ENCODE measurements at places on chromosomes 6 and 20.

- no peak for DNase-seq
Measured at GRCh38 chr6:1670711-1671462, 61.2 kb downstream of the FOXC1 start.

DNA sequence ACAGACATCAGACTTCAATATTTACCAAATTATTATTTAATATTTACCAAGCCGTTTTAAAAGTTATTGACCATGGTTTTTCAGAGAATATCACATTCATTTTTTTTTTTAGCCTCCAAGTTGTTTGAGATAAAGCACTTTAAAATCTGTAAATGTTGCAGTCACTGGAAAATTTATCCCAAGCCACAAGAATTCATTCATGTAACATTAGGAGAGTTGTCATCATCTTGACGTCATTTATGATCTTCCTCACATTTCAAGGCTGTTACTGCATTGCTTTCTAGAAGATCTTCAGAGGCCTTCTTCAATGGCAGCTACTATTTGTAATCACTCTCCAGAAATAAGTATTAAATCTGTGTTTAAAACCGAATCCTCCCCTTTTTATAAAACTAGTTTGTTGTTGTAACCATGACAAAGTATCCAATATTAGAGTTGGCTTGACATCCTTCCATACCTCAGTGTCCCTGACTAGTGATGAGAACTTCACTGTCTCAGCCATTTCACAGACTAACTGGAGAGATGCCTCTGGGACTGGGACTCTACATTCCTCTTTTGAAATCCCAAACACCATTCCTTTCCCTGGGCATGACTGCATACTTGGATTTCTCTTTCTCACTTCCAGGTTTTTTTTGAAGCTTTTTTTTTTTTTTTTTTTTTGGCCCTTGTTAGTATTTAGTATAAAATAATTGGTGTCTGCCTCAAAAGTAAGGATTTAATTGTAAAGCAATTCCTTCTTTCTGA lies 100.1 kb downstream of the ZFAND3 start:
- DNase-seq = no peak

DNA sequence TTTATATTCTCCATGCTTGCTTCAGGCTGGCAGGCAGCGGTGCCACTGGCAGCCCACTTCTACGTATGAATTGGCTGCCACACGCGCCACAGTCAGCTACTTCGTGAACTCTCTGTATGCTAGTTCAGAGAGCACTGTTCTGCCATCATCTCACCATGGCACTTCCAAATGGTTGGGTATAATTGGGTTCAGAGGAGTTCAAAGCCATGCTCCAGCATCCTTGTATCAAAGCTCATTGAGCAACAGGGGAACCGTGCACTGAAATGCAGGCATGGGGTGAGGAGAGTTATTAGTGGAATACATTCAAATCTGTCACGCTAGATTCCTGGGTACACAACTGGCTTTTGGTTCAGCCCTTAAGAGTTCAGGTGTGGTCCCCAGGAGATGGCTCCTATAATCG lies 519.9 kb upstream of the NOX3 start:
- DNase-seq = no peak

- no peak for DNase-seq
Measured at GRCh38 chr6:106473812-106474211, 113.3 kb downstream of the CRYBG1 start.

GRCh38 chr20:7916648-7917047 lies 23.6 kb downstream of the HAO1 start:
- DNase-seq = no peak

DNA sequence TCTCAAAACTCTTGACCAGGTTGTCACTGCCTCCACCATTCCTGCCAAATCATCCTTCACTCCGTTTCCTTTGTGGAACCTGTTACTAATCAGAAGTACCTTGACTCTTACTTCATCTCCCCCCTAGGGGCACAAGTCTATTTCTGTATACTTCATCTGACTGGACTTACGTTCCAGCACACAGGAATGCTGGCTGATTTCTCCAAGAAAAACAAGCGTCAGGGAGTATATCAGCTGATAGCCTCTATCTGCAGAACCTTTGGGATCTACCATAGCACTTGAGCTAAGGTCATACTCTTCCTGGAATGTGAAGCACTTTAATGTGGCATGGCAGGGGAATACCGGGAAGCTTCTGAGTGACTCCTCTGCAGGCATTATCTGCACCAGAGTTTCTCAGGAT lies 178.1 kb upstream of the MOCS1 start:
- no peak for DNase-seq

GRCh38 chr6:104729433-104729832 lies 130.3 kb downstream of the HACE1 start:
- no peak for DNase-seq

DNA sequence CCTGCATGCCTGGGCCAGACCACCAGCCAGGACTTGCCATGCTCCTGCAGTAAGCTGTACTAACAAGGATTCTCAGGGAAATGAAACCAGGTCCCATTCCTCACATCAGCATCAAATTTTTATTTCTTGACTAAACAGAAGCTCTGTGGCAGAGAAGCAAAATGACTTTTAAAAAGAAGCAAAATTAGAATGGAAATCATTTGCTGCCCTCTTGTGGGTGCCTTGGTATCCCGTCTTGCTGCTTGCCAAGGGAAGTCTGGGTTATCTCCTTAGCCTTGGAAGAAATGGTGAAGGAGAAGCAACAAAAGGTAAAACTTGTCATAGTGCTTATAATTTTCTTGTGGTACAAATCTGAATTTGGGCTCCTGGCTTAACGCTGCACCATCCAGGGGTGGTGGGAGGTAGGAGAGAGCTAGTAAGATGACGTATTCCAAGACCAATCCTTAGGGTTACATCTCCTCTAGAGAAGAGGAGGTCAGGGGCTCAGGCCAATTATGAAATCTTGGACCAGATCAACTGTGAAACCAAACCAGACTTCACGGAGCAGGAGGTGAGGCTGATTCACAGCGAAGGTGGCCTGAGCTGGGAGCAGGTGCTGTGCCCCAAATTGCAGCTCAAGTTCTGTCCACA lies 107.5 kb downstream of the FAXC start:
- DNase-seq = no peak

DNA sequence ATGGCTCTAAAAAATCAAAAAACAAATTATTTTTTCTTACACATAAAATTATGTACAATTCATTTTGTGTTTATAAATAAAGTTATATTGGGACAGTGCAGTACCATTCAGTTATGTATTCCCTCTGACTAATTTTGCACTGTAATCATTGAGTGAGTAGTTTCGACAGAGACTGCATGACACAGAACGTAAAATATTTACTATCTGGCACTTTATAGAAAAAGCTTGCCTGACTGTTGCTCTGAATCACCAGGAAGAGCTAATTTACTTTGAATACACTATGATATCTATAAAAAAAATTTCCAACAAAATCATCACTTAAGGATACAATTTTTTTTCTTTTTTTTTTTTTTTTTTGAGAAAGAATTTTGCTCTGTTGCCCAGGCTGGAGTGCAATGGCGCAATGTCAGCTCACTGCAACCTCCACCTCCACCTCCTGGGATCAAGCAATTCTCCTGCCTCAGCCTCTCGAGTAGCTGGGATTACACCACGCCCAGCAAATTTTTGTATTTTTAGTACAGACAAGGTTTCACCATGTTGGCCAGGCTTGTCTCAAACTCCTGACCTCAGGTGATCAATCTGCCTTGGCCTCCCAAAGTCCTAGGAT lies 11.0 kb upstream of the KHDC1L start:
- no peak for DNase-seq

- DNase-seq = peak; percentile 85
Measured at GRCh38 chr20:53949319-53949839, 121.0 kb downstream of the BCAS1 start.

DNA sequence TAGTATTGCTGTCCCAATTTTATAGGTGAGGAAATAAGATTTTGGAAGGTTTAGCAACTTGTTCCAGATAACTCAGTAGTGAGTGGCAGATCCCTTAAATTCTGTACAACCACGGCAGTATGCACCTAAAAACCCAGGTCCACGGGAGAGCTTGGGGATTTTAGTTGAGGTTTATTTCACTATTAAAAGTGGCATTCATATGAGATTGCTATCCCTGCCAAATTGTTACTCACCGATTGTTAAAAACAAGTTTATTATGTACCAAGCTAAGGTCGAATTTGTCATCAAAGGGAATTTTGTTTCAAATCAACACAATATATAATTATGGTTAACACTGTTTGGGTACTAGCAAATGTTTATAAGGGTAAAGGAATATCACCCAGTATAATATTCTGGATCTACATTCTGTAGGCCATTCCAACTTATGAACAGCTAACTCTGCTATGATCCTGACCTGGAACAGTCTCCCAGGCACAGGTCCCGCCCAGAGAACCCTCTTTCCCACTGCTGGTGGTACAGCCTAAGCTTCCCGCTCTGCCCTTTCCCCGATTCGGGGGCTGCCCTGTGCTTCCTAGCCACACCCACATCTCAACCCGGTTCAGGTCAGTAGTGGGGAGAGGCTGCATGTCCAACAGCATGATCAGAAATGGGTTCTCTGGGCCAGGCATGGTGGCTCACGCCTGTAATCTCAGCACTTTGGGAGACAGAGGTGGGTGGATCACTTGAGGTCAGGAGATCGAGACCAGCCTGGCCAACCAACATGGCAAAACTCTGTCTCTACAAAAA lies 24.9 kb downstream of the GPLD1 start:
- no peak for DNase-seq

DNA sequence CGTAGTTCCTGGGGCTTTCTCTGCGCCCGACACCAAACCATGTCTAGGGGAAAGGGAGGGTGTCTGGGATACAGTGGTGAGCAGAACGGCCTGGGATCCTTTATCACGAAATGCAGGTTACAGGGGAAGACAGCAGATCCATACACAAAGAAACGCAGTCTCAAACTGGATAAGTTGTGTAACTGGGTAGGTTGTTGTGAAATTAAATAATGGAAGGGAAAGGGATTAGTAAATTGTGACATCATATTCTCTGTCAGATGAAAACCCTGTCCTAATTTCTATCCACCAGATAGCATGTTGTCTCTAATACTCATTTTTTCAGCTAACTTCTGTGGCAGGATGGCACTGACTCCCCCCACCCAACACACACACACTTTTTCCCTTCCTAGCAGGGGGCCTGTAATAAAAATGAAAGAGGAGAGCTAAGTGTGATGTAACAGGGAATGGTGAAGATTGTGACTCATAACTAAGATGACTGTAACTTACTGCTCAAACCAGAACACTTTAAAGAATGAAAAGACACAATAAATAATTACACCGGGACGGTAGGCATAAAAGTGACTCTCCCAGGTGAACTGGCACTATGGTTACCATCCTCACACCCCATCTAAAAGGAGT lies 769 bp upstream of the TRPC4AP start:
- peak; percentile 21 for DNase-seq

DNA sequence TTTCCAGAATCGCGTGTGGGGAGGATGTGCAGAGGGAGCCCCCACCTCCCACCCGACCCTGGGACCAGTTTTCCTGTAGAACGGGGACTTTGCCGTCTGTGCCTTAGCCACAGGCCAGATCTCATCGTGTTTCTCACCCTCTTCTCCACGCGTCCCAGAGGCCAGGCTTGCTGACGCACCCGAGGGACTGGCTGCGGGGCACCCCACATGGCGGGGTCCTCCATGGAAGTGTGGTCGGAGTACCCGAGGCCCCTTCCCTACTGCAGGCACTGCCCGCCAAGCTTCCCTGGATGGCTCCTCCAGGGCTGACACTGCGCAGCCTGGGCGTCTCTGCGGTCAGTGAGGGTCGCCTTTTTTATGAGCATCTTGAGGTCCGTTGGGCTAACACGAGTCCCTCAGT lies 346.5 kb downstream of the CDH4 start:
- no peak for DNase-seq

- peak; percentile 84 for DNase-seq
Measured at GRCh38 chr6:37239950-37240713, 17.4 kb upstream of the TBC1D22B start.

DNA sequence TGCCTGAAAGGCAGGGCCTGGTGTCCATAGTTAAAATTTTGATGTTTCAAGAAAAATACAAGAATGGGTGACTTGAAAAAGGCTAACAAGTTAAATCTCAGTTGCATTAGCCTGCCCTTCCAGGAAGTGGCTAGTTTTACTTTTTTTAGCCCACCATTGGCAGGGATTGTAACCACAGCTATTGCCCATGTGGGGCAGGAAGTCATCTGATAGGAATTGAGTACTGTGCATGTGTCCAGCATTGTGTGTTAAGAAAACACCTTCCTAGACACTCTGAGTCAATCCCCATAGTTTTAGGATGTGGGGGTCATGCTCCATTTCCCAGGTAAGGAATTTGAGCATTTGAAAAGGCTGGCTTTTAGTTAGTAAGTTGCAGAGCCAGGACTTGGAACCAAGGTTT lies 26.9 kb downstream of the LYRM2 start:
- no peak for DNase-seq

- no peak for DNase-seq
Measured at GRCh38 chr6:112253841-112254816, at the start of gene LAMA4. Gene LAMA4 (minus strand): TSS chr6:112254567. CDS start chr6:112254150, 417 bp downstream.

DNA sequence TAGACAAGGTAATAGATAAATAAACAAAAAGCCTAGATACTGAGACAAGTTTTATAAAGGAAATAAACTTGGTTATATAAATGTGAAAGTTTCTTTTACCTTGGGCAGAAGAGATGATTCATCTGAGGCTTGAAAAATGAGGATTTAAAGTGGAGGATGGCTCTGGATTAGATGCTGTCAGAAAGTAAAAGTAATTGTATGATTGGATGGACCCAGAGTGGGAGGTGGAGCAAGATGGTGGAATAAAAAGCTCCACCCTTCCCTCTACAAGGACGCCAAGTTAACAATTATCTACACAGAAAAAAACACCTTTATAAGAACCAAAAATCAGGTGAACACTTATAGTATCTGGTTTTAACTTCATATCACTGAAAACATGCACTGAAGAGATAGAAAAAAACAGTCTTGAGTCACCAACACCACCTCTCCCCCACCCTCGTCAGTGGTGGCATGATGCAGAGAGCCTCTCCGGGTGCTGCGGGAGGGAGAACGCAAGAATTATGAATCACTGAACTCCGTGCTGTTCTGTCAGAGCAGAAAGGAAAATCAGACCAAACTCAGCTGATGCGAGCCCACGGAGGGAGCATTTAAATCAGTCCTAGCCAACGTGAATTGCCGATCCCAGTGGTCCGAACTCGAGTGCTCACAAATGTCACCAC lies 84.7 kb upstream of the GJE1 start:
- no peak for DNase-seq

DNA sequence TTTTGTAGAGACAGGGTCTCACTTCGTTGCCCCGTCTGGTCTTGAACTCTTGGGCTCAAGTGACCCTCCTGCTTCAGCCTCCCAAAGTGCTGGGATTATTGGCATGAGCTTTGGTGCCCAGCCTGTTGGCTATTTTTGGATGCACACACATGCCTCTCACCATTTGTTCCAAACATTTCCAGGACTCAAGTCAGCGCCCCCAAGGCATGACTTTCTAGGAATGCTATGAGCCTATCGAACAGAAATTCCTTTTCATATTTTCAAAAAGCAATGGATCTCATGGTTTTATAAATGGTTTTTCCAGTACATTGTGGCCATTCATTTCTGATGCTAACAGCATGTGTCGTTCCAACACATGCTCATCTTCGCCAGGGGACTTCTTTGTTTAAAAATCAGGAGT lies 119.3 kb upstream of the NAA20 start:
- DNase-seq = no peak

- no peak for DNase-seq
Measured at GRCh38 chr6:40977695-40978094, 61.3 kb downstream of the UNC5CL start.

- DNase-seq = no peak
Measured at GRCh38 chr20:35404614-35405259, 7.0 kb downstream of the UQCC1 start.

Measured in T-helper 2 cell treated with Interferon-gamma antibody and Interleukin-4, amounts not matched to agents 5 μg/mL and 100 μg/mL, for 36 hours (primary cell).